Osteocyte (in vitro differentiated cells): ENCODE measurements at places on chromosomes 12 and 14. TPM values are rescaled to one million over a fixed set of nuclear protein-coding genes. Genes with fewer than 3 reads are reported as not detected.

The OR4E2 gene
- not detected in 2 replicates for total RNA-seq

The GPR137C gene
- 2.2 and 3.1 TPM in 2 replicates for total RNA-seq

The SYT1 gene
- total RNA-seq, result 0.59 and 1.7 TPM in 2 replicates

The GON7 gene
- 8.8 and 10.4 TPM in 2 replicates for total RNA-seq

The CCDC196 gene
- not detected in 2 replicates for total RNA-seq

The KNTC1 gene
- 14.1 and 18.5 TPM in 2 replicates for total RNA-seq

The BDKRB1 gene
- total RNA-seq, result not detected in 2 replicates

The LRRC43 gene
- total RNA-seq, result 1.0 and 2.0 TPM in 2 replicates

The LRRIQ1 gene
- not detected in 2 replicates for total RNA-seq

The CCND2 gene
- total RNA-seq, result 9.8 and 12.6 TPM in 2 replicates

The KLRC1 gene
- not detected in 2 replicates for total RNA-seq

The LUM gene
- 473 and 481 TPM in 2 replicates for total RNA-seq

DNA sequence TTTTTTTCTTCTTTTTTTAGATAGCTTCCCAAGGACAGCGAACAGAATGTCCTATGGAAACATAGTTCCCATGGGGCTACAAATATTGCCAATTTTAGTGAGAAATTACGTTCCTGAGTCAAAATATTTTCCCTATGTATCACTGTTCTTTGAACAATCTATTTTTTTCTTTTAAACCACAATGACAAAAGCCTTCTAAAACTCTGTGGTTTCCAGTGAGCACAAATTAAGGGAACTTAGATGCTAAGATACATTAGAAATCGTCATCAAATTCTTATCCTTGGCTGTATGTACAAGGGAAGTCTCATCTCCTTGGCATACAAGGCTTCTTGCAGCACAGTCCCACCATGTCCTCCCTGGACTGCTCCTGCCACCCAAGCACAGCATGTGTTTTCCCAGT lies 17.9 kb downstream of the CPM start:
- no peak overlapping the region for H3K4me3 ChIP-seq
- peaks cover 13% of the 10 kb centered on the region for H3K4me1 ChIP-seq
- H3K27ac ChIP-seq, result no peak overlapping the region
- no peak for DNase-seq
- H3K27me3 ChIP-seq, result peaks cover 4% of the 10 kb centered on the region

DNA sequence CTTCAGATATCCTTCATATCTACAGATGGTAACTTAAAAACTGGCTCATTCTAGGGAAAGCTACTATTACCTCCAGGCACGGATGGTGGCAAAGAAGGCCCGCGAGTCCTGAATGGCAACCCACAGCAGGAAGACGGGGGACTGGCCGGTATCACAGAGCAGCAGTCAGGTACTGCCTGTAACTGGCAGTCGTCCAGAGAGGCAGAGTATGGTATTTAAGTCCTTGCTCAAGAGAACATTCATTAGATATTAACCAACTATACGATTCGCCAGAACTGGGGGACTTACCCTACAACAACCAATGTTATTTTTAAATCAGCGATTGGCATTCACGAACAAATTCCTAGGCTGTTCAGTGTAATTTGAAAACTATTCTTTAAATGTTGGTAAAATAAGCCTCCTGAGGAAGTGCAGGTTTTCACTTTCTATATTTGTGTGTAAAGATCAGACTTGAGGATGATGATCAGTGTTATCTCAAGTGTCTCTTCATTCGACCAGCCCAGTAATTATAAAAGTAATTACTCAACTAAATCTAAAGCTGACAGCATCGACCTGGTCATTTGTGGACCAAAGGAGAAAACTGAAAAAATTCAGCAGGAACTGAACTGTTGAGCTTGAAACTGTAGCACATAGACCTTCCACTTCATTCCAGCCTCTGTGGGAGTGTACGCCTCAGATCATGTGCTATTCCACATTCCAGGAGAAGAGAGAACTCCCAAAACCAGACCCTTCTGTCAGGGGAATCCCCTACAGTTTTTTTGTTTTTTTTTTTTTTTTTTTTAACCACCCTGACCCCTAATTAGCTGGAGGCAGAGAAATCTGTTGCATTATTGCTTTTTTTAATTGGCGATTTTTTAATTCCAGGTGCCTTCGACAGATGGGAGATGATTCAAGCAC lies 75.6 kb downstream of the ESR2 start:
- no peaks in the 10 kb centered on the region for H3K27me3 ChIP-seq
- H3K4me1 ChIP-seq, result peaks cover 8% of the 10 kb centered on the region
- peaks cover 32% of the 10 kb centered on the region for H3K36me3 ChIP-seq
- H3K27ac ChIP-seq, result no peak overlapping the region

- H3K27ac ChIP-seq, result no peak overlapping the region
- H3K27me3 ChIP-seq, result no peaks in the 10 kb centered on the region
- DNase-seq, result no peak
- no peaks in the 10 kb centered on the region for H3K36me3 ChIP-seq
- H3K4me1 ChIP-seq, result no peaks in the 10 kb centered on the region
- no peak overlapping the region for H3K4me3 ChIP-seq
Measured at GRCh38 chr14:44720707-44721106, 213.6 kb upstream of the FSCB start.

- no peaks in the 10 kb centered on the region for H3K27me3 ChIP-seq
- H3K4me3 ChIP-seq, result no peak overlapping the region
- DNase-seq, result no peak
- peaks cover 62% of the 10 kb centered on the region for H3K36me3 ChIP-seq
- peaks cover 6% of the 10 kb centered on the region for H3K4me1 ChIP-seq
- H3K27ac ChIP-seq, result no peak overlapping the region
Measured at GRCh38 chr12:291153-291723, 28.6 kb upstream of the SLC6A13 start.

DNA sequence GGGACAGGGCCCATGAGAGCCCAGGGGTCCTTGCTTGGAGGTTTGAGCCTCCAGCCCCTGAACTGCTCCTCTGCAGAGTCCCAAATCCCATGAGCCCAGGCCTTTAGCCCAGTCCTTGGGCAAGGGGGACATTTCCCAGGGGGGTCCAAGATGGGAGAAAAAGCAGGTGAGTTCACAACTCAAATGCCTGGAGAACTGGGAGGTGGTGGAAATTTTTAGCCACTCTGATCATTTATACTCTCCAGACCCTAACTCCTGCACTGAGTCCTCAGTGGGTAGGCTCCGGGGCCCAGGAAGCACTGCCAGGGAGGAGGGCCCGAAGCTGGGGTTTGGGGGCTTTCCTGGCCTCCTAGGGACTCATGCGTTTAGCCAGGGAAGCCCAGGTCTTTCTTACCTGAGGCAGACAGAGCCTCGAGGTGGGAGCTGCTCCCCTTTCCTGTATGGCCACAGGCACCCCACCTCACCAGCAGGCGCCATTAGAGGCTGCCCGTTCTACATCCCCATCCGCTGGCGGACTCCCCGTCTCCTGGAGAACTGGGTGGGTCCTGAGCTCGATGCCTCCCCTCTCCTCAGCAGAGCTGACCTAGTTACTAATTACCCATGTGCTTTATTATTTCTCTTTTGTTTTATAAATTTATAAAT lies 998 bp downstream of the HNF1A start:
- no peaks in the 10 kb centered on the region for H3K27me3 ChIP-seq
- H3K4me1 ChIP-seq, result no peaks in the 10 kb centered on the region
- no peaks in the 10 kb centered on the region for H3K36me3 ChIP-seq
- no peak for DNase-seq

DNA sequence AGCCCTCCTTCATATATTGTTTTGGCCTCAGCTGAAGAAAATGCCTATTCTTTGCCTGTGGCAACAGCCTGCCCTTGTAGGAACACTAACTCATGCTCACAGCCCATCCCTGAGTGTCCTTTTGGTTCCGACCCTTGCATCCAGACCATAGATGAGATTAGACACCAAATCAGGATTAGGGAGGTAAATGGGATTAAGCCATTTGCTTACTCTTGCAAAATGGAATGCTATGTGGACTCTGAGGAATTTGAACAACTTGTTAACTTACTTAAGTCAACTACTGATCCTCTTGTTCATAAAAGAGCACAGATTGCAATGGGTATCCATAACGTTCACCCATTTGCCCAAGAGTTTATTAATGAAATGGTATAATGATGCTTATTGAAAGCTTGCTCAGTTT lies 27.3 kb downstream of the TSHR start:
- H3K27ac ChIP-seq, result no peak overlapping the region
- H3K4me1 ChIP-seq, result no peaks in the 10 kb centered on the region
- no peak for DNase-seq
- H3K36me3 ChIP-seq, result no peaks in the 10 kb centered on the region
- no peak overlapping the region for H3K4me3 ChIP-seq
- H3K27me3 ChIP-seq, result peaks cover 28% of the 10 kb centered on the region

- H3K27ac ChIP-seq, result no peak overlapping the region
- H3K4me1 ChIP-seq, result no peaks in the 10 kb centered on the region
- H3K27me3 ChIP-seq, result no peaks in the 10 kb centered on the region
- no peak for DNase-seq
- H3K4me3 ChIP-seq, result no peak overlapping the region
Measured at GRCh38 chr14:70052990-70053389, 135.8 kb downstream of the SLC8A3 start.

GRCh38 chr12:69509904-69510827 lies 40.0 kb downstream of the FRS2 start:
- H3K27me3 ChIP-seq, result no peaks in the 10 kb centered on the region
- H3K4me1 ChIP-seq, result peaks cover 71% of the 10 kb centered on the region
- H3K36me3 ChIP-seq, result no peaks in the 10 kb centered on the region

GRCh38 chr12:53071591-53072551 lies 7.3 kb downstream of the SPRYD3 start:
- no peak for DNase-seq
- H3K4me1 ChIP-seq, result peaks cover 59% of the 10 kb centered on the region
- H3K4me3 ChIP-seq, result peak overlapping the region; percentile 30
- no peaks in the 10 kb centered on the region for H3K27me3 ChIP-seq

DNA sequence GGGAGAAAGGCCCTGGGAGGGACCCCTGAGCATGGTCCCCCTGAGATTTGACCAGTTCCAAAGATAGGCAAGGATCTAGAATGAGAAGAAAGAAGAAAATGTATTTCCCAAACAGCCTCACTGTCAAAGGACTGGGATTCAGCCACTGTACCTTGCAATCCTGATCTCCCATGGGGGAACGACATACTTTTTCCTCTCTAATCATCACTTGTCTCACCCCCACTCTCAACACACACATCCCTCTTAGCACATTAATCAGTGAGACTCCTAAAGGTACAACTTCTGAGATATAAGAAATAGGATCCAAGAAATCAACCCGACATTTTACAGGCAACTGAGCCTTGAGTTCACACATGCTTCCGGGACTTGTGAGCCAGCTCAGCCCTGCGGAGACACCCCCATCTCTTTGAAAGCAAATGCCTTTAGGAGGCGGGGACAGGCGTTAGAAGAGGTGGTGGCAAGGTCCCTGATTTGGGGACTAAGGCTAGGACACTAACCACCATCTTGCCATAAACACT lies 1.4 kb downstream of the MAP3K9 start:
- no peaks in the 10 kb centered on the region for H3K36me3 ChIP-seq
- H3K4me1 ChIP-seq, result peaks cover 5% of the 10 kb centered on the region
- H3K27ac ChIP-seq, result no peak overlapping the region
- peak overlapping the region; percentile 68 for H3K4me3 ChIP-seq

GRCh38 chr12:66085998-66086397 lies 44.6 kb downstream of the LLPH start:
- H3K4me3 ChIP-seq, result no peak overlapping the region
- H3K27me3 ChIP-seq, result no peaks in the 10 kb centered on the region
- no peak for DNase-seq
- H3K27ac ChIP-seq, result no peak overlapping the region

DNA sequence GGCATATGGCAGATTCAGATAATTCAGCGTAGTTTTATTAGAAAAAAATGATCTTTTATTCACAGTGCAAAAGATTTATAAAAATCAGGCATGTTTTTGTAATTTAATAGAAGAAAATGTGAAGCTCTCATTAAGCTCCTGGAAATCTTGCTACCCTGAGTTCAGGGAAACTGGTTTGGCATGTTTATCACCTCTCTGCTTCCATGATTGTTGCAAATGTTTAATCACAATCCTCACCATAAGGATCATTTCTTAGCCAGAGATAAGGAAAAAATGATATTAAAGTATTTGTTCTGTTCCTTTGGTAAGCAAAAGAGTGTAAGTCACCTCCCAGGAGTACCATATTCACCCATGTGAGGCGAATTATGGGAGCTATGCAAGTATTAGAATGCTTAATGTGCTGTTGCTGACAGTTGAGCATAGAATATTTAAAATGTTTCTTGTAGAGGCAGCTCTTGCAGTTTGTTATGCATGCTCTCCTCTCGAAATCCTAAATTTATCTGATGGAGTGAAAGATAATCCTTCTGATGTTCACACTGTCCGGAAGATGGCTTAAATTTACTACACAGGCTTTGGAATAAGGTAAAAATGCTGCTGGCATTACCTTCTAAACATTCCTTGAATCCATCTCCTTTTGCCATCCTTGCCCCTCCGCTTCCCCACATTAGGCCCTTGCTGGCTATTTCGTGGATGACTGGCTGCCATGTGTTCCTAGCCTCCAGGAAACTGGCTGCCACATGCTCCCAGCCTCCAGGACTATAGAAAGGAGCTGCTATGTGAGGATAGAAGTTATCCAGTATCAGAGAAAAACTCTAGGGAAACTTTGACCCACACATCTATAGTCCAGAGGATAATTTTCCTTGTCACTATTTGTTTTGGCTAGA lies 115.8 kb upstream of the CCDC198 start:
- no peak overlapping the region for H3K4me3 ChIP-seq
- no peaks in the 10 kb centered on the region for H3K36me3 ChIP-seq
- H3K27ac ChIP-seq, result no peak overlapping the region
- DNase-seq, result no peak
- H3K27me3 ChIP-seq, result no peaks in the 10 kb centered on the region

GRCh38 chr14:69263771-69264170 lies 3.8 kb downstream of the GALNT16 start:
- peaks cover 6% of the 10 kb centered on the region for H3K27me3 ChIP-seq
- no peaks in the 10 kb centered on the region for H3K36me3 ChIP-seq
- H3K4me1 ChIP-seq, result peaks cover 23% of the 10 kb centered on the region
- no peak overlapping the region for H3K4me3 ChIP-seq
